ENCODE measurements at places on chromosomes 3 and 15. TPM values are rescaled to one million over a fixed set of nuclear protein-coding genes. Genes with fewer than 3 reads are reported as not detected.

DNA sequence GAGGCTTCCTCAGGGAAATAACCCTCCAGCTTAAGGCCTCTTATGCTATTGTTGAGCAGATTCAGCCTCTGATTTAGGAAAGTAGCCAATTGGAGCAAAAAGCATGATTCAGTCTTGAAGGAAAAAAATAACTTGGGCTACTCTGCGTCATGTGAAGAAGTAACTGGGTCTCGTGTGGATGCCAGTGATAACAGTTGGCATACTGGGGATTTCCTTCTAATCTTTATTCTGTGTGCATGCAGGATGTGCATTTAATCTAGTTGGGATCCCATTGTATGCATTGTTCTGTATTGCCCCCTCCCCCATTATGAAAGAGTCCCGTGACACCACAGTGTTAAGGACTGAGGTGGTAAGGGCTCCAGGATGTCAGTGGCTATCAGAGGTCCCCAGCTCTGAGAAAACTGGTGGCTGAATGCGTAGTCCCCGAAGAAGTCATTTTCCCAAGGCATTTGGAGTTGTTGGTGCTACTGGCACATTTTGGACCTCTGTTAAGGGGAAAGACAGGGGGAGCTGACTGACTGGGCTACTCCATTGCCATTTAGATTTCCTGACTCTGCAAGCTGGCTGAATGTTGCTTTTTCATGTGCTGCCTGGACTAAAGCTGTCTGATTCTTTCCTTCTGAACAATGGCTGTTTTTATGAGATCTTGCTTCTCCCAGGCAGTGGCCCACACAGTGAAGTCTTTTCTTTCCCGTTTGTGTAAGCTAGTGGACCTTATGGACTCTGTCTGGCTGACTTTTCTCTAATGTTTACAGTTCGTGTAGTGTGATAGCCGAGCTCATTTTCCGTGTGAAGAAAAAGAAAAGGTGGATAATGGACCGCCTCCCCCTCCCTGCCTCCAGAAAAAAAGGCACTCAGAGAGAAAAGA lies 38.4 kb upstream of the TRAK1 start:
- H3K27ac ChIP-seq: no peak overlapping the region
- peaks cover 27% of the 10 kb centered on the region for H3K4me1 ChIP-seq
- no peak overlapping the region for H3K4me3 ChIP-seq
- H3K36me3 ChIP-seq: no peaks in the 10 kb centered on the region
- H3K27me3 ChIP-seq: no peaks in the 10 kb centered on the region

The GOLGA8T gene
- 0.61 TPM for total RNA-seq

GRCh38 chr3:152416808-152417580 lies 148.3 kb downstream of the MBNL1 start:
- H3K27me3 ChIP-seq: no peaks in the 10 kb centered on the region
- peaks cover 4% of the 10 kb centered on the region for H3K4me1 ChIP-seq
- no peak overlapping the region for H3K27ac ChIP-seq
- no peak for DNase-seq
- peaks cover 59% of the 10 kb centered on the region for H3K36me3 ChIP-seq

- DNase-seq: no peak
- no peak overlapping the region for H3K4me3 ChIP-seq
- no peak overlapping the region for H3K27ac ChIP-seq
Measured at GRCh38 chr3:148203297-148204010, 494.2 kb upstream of the AGTR1 start.

- H3K27me3 ChIP-seq: no peaks in the 10 kb centered on the region
- H3K36me3 ChIP-seq: no peaks in the 10 kb centered on the region
- peaks cover 32% of the 10 kb centered on the region for H3K4me1 ChIP-seq
Measured at GRCh38 chr15:86555098-86555497, 475.4 kb downstream of the AGBL1 start.

Data from MCF 10A (cell line).